ENCODE measurements at places on chromosomes 11 and 22. TPM values are rescaled to one million over a fixed set of nuclear protein-coding genes. Genes with fewer than 3 reads are reported as not detected.

PATE4 gene
- not detected for total RNA-seq

RTCB gene
- 97.4 TPM for total RNA-seq

PRG3 gene
- total RNA-seq: not detected

HBD gene
- not detected for total RNA-seq

ZNF215 gene
- 1.5 TPM for total RNA-seq

ALDH3B1 gene
- total RNA-seq: not detected

INTS4 gene
- 48.0 TPM for total RNA-seq

MYRF gene
- 0.91 TPM for total RNA-seq

MRGPRE gene
- total RNA-seq: not detected

PTDSS2 gene
- 30.0 TPM for total RNA-seq

NAALAD2 gene
- not detected for total RNA-seq

DEUP1 gene
- not detected for total RNA-seq

RIBC2 gene
- total RNA-seq: 12.4 TPM

SMTNL1 gene
- not detected for total RNA-seq

VPREB1 gene
- not detected for total RNA-seq

LIF gene
- 128 TPM for total RNA-seq

MMP12 gene
- total RNA-seq: not detected

PDE2A gene
- total RNA-seq: 0.29 TPM

OR51E2 gene
- total RNA-seq: not detected

LMO2 gene
- total RNA-seq: not detected

POU2AF1 gene
- 4.8 TPM for total RNA-seq

MEI1 gene
- 31.1 TPM for total RNA-seq

CD248 gene
- total RNA-seq: 5.2 TPM

GRAP2 gene
- 39.9 TPM for total RNA-seq

USP2 gene
- total RNA-seq: 0.44 TPM

LAYN gene
- total RNA-seq: 4.7 TPM

RIMBP3B gene
- total RNA-seq: 0.46 TPM

OR52H1 gene
- total RNA-seq: not detected

APLNR gene
- total RNA-seq: not detected

SPON1 gene
- 0.36 TPM for total RNA-seq

TMEM86A gene
- 1.3 TPM for total RNA-seq

All from activated CD8-positive, alpha-beta memory T cell treated with anti-CD3 and anti-CD28 coated beads for 36 hours (primary cell).